ENCODE measurements at places on chromosomes 1 and 21. TPM values are rescaled to one million over a fixed set of nuclear protein-coding genes. Genes with fewer than 3 reads are reported as not detected.

BRINP3 gene
- not detected for total RNA-seq

OPRD1 gene
- total RNA-seq = 0.01 TPM

BLZF1 gene
- total RNA-seq = 13.4 TPM

NES gene
- total RNA-seq = 1.3 TPM

BACE2 gene
- total RNA-seq = 24.5 TPM

MAP3K7CL gene
- 1.8 TPM for total RNA-seq

F11R gene
- 74.8 TPM for total RNA-seq

SLC25A34 gene
- 0.10 TPM for total RNA-seq

FAM167B gene
- 0.55 TPM for total RNA-seq

PSMA5 gene
- 94.2 TPM for total RNA-seq

PCSK9 gene
- 2.3 TPM for total RNA-seq

TRIM58 gene
- not detected for total RNA-seq

GPR25 gene
- total RNA-seq = not detected

BSND gene
- not detected for total RNA-seq

CD1B gene
- not detected for total RNA-seq

FMN2 gene
- 3.2 TPM for total RNA-seq

RHBG gene
- not detected for total RNA-seq

MASP2 gene
- 0.22 TPM for total RNA-seq

PRRX1 gene
- total RNA-seq = not detected

CACNA1S gene
- total RNA-seq = not detected

FAM43B gene
- total RNA-seq = 4.3 TPM

SERPINC1 gene
- total RNA-seq = 0.16 TPM

HSD17B7 gene
- 7.1 TPM for total RNA-seq

VSIG8 gene
- total RNA-seq = not detected

GSTM1 gene
- not detected for total RNA-seq

LAX1 gene
- total RNA-seq = not detected

CYP4Z1 gene
- not detected for total RNA-seq

TNFAIP8L2 gene
- not detected for total RNA-seq

All from A549 treated with dexamethasone at 1 μM for 4 hours (cell line).